ENCODE measurements at places on chromosomes 5 and 9.

DNA sequence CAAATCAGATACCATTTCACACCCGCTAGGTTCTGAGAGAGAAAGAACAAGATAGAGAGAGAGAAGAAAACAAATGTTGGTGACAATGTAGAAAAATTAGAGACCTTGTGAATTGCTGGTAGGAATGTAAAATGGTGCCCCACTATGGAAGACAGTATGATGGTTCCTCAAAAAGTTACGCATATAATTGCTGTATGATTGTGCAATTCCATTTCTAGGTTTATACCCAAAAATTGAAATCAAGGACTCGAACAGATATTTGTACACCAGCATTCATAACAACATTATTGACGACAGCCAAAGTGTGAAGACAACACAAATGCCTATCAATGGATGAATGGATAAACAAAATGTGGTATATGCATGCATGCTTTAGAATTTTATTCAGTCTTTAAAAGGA, 74.5 kb upstream of the MAP3K1 start:
- no peak for DNase-seq

DNA sequence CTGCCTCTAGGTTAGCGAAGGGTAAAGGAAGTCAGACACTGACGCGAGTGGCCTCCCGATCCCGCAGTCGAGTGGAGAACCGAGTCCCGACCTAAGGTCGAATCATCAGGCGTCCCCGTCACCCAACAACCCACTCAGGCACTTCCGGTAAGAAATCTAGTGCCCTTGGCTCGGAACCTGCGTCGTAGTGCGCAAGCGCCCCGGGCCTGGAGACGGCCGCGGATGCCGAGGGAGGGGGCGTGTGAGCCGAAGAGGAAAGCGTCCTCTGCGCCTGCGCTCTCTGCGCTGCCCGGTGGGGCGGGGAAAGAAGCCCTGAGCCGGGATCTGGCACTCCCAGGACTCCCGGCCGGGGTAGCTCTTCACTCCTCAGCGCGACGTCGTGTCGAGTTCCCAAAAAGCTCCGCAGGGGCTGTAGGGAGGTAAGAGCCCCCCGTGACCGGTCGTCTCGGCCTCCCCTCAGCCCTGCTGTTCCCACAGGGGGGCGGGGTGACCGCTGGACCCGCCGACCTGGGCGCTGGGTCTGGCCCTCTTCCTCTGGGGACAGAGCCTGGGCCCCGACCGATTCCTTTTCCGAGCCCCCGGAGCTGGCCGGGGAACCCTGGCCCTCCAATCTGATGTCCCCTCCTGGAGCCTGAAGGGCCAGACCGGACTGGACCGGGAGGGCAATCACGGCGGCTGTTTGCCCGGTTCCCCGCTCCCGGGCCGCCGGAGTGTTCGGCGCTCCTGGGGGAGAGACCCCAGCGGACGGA, at the start of gene ZFYVE16:
TSS of gene ZFYVE16 (plus strand) at position 330 of the 749 bp plus-strand sequence. CDS start 26,084 bp downstream, outside the sequence.
- DNase-seq = peak; percentile 94

DNA sequence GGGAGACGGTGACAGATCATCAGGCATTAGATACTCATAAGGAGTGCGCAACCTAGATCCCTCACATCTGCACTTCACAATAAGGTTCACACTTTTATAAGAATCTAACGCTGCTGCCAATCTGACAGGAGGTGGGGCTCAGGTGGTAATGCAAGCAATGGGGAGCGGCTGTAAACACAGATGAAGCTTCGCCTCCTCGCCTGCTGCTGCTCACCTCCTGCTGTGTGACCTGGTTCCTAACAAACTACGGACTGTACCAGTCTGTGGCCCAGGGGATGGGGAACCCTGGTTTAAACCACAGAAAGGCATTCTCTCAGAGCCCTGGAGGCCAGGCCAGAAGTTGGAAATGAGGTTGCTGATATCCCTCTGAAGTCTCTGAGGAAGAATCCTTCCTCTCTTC, 323.6 kb downstream of the DRD1 start:
- no peak for DNase-seq

- no peak for DNase-seq
Measured at GRCh38 chr5:80809451-80809850, 150.7 kb upstream of the RASGRF2 start.

GRCh38 chr5:84385705-84386104, 1.0 kb upstream of the EDIL3 start:
- DNase-seq = no peak

- DNase-seq = no peak
Measured at GRCh38 chr5:124461941-124462340, 284.5 kb downstream of the ZNF608 start.

- no peak for DNase-seq
Measured at GRCh38 chr5:157772127-157772526, 28.6 kb downstream of the LSM11 start.

GRCh38 chr5:150422758-150423157, 10.0 kb upstream of the CD74 start:
- DNase-seq = no peak

DNA sequence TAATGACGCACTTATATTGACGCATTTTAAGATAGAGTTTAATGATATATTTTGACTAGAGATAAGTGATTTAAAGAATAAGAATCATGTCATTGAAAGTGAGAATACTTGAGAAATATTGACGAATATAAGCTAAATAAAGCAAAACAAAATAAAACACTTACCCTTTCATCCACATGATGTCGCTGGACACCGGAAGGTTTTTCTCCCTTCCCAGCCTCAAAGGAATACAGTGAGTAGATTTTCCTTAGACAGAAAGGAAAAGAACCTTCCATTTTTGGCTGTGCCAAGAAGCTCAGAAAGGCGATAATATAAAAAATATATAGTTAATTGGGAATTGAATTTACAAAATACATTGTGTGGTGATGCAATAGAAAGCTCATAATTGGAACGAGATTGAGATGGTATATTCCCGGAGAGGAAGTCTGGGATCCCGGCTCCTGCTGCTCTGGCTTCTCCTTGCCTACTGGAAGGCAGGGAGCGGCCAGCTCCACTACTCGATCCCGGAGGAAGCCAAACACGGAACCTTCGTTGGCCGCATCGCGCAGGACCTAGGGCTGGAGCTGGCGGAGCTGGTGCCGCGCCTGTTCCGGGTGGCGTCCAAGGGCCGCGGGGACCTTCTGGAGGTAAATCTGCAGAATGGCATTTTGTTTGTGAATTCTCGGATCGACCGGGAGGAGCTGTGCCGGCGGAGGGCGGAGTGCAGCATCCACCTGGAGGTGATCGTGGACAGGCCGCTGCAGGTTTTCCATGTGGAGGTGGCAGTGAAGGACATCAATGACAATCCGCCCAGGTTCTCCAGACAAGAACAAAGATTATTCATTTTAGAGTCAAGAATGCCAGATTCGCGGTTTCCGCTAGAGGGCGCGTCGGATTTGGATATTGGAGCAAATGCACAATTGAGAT, at the start of gene PCDHA5:
TSS of gene PCDHA5 (plus strand) at position 239 of the 906 bp plus-strand sequence.
- DNase-seq = no peak

DNA sequence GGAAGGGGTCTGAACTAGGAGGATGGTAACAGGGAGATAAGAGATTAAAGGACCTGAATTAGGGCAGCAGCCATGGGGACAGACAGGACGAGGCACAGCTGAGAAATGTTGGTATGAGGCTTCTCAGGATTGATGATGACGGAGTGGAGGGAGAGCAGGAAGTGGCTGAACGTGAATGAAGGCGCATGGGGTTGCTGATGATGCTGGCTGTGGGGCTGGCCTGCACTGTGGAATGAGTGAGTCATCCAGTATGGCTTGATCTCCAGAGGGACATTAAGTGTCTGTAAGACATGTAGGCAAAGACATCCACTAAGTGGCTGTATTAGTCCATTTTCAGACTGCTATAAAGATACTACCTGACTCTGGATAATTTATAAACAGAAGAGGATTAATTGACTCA, 256.4 kb downstream of the ICE1 start:
- no peak for DNase-seq

GRCh38 chr5:136062366-136063274, 33.8 kb downstream of the TGFBI start:
- no peak for DNase-seq

GRCh38 chr5:35044649-35045048, 3.1 kb downstream of the AGXT2 start:
- DNase-seq = no peak

- DNase-seq = no peak
Measured at GRCh38 chr5:13359344-13359743, 585.1 kb downstream of the DNAH5 start.

DNA sequence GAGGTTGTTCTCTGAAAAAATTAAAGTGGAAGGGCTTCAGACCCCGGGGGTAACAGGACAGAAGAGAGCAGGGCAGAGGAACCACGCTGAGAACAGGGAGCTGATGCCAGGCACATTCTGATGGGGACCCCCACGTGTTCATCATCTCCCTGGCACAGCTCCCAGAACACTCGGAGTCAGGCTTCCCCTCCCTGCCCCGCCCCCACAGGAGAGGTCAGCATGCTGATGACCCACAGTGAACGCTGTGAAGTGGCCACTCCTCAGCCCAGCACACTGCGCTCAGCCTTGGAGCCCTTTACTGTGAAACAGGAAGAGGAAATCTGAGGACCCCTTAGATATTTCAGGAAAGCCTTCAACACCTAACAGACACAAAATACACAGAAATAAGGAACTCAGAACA, 16.4 kb downstream of the RETREG1 start:
- no peak for DNase-seq

- DNase-seq = no peak
Measured at GRCh38 chr5:168109441-168109840, 182.0 kb upstream of the WWC1 start.

DNA sequence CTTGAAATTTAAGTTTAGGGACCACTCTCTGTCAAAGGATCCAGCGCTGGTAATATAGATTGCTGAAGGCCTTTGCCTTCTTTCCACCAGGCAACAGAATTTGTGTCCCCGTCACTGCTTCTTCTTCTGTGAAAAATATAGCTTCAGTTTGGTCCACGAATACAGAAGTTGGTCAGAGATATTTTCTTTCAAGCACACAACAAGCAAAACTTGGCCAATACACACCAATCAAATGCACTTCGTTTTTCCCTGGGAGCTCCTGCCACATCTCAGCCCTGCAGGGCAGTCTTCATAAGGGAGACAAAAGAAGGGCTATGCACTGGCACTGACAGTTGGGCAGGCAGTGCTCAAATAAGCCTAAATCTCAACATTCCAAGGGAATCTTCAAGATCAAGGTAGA, 22.9 kb downstream of the HAVCR2 start:
- DNase-seq = no peak

- no peak for DNase-seq
Measured at GRCh38 chr5:9545136-9545991, 511 bp downstream of the SEMA5A start.

DNA sequence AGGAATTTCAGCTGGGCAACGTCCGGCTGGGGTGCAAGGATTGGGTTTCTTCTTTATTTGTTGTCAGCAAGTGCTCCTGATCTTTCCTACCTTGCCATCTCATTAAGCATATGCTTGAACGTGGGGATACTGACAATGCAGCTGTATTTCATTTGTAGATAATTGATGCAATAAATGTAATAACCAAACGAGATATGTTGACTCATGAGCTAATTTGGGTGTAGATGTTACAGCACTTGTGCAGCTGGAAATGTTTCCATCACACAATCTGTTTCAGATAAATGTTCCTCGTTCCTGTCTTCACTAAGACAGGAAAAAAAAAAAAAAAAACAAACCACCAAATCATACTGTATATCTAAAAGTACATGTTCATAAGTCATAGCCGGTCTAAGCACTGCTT, 123.8 kb downstream of the DMRT2 start:
- no peak for DNase-seq

- peak; percentile 24 for DNase-seq
Measured at GRCh38 chr9:120875954-120876841, 790 bp downstream of the PHF19 start.

- DNase-seq = no peak
Measured at GRCh38 chr9:18616976-18617375, 143.0 kb downstream of the ADAMTSL1 start.

- no peak for DNase-seq
Measured at GRCh38 chr9:38200431-38200830, 131.4 kb upstream of the SHB start.

DNA sequence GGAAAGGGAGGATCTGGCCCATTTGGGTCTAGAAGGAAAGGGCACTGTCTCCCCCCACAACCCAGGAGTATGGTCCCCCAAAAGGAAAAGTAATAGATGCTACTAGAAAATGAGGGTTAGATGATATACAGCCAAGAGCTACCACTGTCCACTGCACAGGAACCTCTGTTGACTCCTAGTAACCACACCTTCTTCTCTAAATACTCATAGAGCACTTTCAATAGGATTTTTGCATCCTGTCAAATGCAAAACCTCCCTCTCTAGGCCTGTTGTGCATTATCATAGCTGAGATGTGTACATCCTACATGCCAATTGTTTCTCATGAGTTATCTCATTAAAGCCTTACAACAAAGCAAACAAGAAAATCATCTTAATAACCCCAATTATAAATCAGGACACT, 66.8 kb downstream of the THBS4 start:
- DNase-seq = no peak

GRCh38 chr5:80216753-80217596, 38.9 kb downstream of the SERINC5 start:
- no peak for DNase-seq

DNA sequence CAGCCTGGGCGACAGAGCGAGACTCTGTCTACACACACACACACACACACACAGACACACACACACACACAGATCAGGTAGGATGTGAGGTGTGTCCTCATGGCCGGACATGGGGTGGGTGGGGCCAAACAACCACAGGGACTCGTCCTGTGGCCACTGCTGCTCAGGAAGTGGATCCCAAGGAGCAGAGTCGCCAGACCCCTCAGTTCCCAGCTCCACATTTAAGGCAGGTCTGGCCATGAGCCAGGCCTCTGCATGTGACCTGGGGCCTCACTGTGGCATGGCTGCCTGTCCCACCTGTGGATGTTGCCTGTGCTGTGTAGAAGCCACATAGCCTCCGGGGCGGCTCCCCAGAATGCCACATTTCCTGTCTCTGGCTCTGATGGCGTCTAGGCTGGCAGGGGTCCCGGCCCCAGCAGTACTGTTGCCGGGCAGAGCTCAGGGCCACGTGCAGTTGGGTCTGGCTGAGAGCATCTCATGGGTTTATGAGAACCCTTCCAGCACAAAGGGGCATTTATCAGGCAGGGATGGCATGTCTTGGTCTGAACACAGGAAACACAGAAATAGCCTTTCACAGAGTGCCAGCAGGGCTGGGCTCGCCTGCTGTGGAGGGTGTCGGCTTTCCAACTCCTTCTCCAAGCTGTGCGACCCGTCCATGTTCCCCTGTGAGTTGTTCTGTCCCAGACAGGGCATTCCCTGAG, 9.9 kb upstream of the NINJ1 start:
- DNase-seq = no peak

GRCh38 chr9:19748278-19749126, 40.3 kb downstream of the SLC24A2 start:
- no peak for DNase-seq

DNA sequence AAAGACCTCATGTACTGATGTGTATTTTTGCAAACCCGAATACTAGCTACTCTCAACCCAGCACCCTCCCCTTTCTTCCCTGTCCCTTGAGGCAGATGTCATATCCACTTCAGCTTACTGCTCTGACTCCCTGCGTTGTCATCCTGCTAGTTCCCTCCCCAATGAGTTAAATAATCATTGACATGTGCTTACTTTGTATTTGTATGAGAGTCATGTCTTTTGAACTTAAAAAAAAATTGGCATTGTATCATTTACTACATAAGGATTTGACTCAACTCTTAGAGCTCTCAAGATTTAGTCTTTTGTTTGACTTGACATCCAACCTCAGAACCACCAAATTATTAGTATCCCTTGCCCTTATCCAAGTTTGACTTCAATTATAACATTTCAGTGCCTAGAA, 219.7 kb upstream of the TUT7 start:
- DNase-seq = no peak

Measured in GOT3 (cell line).